ENCODE measurements at places on chromosomes 2 and 18.

DNA sequence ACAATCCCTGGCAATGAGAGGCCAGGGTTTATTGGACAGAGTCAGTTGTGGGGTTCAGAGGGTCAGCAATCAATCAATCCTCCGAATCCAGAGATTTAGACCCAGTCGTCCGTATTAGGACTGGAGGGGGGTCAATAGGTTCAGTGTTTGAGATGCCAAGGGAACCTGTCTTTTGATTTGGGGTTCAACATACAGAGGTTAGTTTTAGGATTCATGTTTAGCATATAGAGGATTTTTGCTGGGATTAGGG is 292 bp downstream of the GMPPA start:
- no peak for DNase-seq

- DNase-seq: no peak
Observed at GRCh38 chr2:133835821-133836619, 267.8 kb upstream of the NCKAP5 start.

DNA sequence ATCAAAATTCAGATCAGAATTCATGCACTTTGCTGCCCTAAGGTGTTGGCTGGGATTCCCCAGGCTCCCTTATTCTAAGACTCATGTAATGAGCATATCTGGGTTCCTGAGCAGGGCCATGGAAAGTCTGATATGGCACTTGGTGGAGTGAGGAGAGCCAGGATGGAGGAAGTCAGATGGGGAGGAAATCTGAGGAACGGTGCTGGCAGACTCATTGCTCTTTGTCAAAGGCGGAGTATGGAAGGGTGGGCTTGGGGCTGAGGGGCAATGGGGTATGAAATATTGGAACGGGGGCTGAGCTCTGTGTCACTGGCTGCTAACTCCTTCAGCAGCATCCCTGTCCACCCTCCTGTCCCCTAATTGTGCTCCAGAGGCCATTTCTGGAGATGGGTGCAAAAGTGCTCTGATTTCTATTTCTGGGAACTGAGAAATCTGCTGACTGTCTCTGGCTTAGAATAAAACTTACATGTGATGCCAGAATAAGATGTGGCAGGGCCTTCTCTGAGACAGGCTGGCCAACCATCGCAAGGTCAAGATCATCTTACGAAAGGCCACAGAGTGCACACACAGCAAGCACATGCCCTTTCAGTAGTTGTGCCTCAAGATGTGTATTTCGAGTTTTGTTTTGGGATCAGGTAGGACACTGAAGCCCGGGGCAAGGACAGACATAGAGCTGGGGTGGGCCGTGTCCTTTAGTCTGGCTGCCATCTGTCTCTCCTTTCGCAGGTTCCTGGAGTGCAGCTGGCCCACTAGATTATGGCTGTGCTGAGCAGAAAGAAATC is 480.0 kb upstream of the HS6ST1 start:
- peak; percentile 72 for DNase-seq

GRCh38 chr2:238784671-238785527 is 63.0 kb upstream of the TWIST2 start:
- peak; percentile 84 for DNase-seq

GRCh38 chr2:46506131-46506706 is 26.9 kb downstream of the TMEM247 start:
- DNase-seq: no peak

- DNase-seq: no peak
Observed at GRCh38 chr2:227817336-227817735, 3.7 kb downstream of the CCL20 start.

DNA sequence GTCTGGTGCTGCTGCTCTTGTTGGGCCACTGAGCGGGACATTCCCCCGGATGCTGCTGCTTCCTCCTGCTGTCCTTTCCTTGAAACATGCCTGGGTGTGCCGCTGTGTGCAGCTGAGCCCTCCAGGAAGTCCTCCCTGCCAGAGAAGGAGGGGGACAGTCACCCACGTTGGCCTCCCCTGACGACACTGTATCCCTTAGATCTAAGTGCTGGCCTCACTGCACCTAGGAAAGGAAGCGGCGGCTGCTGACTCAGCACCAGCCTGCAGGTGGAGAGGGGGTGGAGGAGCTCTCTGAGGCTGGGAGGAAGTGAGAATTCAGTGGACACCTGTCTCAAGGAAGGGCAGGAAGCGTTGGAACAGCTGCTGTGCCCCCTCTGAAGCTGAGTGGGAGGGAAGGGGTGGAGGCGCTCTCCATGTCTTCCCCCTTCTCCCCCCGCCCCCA is 239.8 kb downstream of the HAUS1 start:
- DNase-seq: no peak

DNA sequence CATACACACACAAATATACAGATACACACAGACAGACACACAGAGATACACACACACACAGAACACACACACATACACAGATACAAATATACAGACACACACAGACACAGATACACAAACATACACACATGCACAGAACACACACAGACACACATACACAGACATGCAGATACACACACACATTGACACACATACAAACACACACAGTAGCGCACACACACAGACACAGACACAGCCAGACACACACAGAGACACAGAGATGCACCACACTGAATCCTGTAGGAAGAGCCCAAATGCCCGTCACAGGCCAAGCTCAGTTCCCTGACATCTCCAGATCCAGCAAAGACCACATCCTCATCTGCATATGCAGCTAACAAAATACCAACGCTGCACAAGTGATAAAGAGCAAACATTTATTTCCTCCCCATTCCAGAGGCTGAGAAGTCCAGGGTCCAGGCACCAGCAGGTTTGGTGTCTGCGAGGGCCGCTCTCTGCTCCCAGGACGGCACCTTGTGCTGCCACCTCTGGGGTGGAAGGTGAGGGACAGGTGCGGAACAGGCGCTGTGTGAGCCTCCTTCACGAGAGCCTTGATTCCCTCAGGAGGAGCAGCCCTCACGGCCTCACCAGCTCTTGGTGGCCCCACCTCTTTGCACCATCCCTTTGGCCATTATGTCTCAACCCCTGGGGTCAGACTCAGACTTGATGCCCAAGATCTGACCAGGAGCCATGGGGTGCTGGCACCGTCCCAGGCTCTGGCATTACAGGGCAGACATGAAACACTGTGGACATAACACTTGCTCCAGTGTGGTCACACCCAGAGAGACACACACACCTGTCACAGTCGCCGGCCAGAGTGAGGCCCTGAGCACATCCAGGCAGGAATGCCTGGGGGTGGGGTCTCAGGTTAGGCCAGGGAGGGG is 108.7 kb downstream of the NDUFA10 start:
- DNase-seq: no peak

DNA sequence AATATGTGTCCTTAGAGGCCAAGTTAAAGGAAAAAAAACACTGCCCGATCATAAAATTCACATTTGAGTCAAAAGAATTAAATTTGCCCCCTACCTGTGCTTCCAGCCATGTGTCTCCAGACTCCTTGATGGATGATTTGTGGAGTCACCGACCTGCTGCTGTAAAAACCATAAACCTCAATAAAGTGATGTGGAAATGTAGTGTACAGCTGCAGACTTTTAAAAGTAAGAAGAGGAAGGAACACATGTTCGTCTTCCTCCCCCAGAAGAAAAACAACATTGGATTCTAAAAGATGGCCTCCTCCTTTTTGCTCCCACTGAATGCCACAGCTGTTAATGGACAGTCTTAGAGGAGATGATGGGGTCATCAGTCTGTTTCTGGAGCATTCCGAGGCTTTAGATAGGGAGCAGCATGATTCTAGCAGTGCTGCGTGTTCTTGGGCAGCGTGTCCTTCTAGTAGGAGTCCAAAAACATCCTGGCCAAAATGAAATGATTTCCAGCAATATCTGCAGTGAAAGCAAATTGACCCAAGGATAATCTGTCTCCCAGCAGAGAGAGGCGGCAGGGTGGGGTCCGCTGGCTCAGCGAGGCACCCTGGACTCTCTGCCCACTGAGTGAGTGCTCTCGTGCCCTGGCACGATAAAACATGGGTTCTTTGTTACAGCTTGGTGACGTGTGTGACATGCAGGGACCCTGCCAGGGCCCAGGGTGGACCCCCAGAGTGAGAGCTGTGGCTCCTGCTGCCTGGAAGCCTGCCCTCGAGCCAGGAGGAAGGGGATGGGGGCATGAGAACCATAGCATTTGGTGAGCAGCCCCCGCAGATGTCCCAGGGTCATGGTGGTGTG is 196.1 kb downstream of the FAM210A start:
- DNase-seq: no peak

GRCh38 chr2:51553476-51553875 is 521.5 kb upstream of the NRXN1 start:
- DNase-seq: no peak

DNA sequence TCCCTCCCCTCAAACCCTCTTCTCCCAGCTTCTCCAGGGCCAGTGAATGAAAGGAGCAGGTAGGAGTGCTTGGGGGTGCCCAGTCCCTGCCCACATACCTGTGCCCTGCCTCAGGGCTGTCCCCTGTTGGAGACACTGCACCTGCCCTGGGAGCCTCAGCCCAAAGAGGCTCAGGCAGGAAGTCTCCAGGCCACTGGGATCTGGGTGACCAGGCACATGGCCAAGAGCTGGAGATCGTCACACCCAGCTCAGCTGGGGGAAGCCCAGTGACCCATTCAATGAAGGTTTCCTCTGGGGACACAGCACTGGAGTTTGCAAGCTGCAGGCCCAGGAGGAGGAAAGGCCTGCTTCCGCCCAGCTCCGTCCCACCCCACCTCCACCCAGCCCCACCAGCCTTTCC is 156.4 kb downstream of the ZFP36L2 start:
- DNase-seq: peak; percentile 13

GRCh38 chr2:219616550-219616949 is 10.9 kb upstream of the SLC4A3 start:
- no peak for DNase-seq

- DNase-seq: no peak
Observed at GRCh38 chr2:190838492-190838910, 42.1 kb upstream of the GLS start.

DNA sequence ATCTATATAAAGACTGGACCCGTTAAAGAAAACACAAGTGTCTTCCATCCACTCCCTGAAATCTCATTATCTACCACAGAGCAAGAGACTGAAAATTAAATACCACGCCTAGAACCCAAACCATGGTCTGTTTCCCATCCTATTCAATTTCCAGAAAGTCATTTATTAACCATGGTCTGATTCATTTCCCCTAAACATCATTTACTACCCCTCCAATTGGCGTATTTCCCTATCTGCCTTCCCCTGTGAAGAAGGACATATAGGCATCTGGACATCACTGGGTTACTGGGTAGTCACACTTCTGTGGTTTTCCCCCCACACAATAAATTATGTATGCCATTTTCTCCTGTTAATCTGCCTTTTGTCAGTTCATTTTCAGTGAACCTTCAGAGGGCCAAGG is 30.8 kb downstream of the CCDC93 start:
- no peak for DNase-seq

- no peak for DNase-seq
Observed at GRCh38 chr2:209458008-209458979, 34.4 kb downstream of the MAP2 start.

DNA sequence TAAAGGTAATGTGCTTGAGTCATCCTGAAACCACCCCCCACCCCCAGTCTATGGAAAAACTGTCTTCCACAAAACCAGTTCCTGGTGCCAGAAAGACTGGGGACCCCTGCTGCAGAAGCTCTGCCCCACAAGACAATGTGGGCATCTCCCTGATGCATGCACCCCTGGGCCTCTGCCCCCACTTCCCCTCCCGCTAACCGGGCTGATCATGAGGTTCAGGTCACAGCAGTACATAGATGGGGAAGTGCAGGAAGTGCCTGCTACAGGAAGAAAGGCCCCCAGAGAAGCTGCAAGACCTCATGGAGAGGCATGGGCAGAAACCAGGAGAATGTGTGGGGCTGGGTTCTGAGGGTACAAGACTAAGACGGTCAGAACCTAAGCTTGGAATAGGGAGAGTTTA is 243.4 kb upstream of the ID2 start:
- peak; percentile 76 for DNase-seq

GRCh38 chr2:86274265-86274917 is 63.0 kb downstream of the REEP1 start:
- DNase-seq: no peak

DNA sequence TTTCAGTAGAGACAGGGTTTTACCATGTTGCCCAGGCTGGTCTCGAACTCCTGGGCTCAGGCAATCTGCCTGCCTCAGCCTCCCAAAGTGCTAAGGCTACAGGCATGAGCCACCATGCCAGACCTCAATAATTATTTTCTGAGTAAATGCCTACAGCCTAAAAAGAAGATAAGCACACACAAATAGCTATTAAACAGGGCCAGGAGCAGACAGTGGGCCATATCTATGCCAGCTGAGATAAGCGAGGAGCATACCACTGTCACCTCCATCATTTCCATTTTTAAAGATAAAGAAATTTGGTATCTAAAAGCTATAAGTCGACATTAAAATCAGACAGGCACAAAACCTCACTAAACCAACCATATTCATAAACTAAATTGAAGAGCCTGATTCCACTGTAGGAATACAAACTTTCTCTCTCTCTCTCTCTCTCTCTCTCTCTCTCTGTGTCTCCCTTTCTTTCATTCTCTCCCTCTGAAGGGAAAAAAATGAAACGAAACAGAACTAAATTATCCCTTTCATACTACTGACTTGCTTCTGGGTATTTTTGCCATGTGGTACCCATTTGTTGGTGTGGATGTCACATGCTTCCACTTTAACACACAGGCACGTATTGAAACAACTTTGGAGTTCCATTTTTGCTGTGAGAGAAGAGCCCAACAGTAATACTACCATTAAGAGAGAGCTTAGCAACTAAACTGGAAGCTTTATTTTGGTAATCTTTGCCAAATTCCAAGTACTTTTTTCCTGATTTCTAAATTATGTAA is 51.0 kb downstream of the FARSB start:
- DNase-seq: no peak

- DNase-seq: no peak
Observed at GRCh38 chr2:187978356-187978755, 313.3 kb upstream of the GULP1 start.

- no peak for DNase-seq
Observed at GRCh38 chr2:174762464-174762863, 1.8 kb downstream of the CHRNA1 start.

DNA sequence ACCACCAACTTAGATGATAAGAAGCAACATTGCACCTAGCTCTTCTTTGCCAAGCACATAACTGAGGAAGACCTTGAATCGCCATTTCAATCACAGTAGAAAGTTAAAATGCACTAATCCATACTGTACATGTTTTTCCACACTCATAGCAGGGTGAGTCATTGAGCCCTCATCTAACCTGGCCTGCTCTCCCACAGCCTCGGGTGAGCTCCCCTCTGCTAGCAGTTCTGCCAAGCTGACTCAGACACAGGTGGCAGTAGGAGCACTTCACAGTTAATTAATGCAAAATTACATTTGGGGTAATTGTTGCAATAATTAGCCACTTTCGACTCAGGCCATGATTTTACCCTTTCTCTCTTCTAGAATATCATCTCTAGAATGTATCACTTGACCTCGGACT is 1632.8 kb upstream of the CELF4 start:
- peak; percentile 29 for DNase-seq

DNA sequence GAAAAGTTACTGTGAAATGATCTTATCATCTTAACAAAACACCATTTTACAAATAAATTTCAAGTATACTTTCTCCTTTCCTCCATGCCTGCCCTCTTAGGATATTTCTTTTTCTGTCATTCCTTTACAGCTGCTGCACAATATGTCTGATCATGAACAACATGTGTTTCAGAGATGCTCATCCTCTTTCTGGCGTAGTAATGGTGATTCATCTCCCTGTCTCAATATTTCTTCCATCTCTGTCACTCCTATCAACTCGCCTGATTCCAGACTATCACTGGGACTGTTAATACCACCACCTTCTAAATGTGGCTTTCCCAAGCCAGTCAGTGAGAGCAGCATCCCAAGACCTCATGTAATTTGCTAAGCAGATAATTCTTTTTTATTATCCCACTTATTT is 290.5 kb downstream of the GULP1 start:
- no peak for DNase-seq

All from Ammon's horn (tissue), 1 donor.